ENCODE measurements at places on chromosomes 16 and 17. TPM values are rescaled to one million over a fixed set of nuclear protein-coding genes. Genes with fewer than 3 reads are reported as not detected.

CRISPLD2 gene
- 4.6 TPM for total RNA-seq

PRSS53 gene
- 2.5 TPM for total RNA-seq

SLC52A1 gene
- not detected for total RNA-seq

CRAMP1 gene
- total RNA-seq = 10.1 TPM

Measured in diencephalon (tissue), 1 donor.